Calu3 (cell line): ENCODE measurements at places on chromosomes 6 and 20. TPM values are rescaled to one million over a fixed set of nuclear protein-coding genes. Genes with fewer than 3 reads are reported as not detected.

DNA sequence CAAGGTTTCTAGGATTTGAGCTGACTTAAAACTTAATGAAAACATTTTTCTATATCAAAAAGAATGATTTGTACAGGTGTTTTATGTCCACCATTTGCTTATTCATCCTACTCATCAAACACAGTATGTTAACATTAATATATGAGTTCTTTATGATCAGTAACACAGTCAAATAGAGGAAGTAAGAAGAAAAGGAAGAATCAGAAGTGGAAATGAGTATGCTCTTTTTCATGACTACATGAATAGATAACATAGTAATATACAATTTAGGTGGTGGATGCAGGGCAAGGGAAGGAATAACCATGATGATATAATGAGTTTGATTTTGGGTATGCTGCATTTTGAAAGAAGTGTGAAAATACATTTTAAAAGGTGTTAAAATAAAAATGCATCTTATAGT lies 16.5 kb downstream of the KPNA5 start:
- no peak overlapping the region for H3K27ac ChIP-seq
- H3K4me1 ChIP-seq, result no peaks in the 10 kb centered on the region
- H3K4me3 ChIP-seq, result no peak overlapping the region
- H3K36me3 ChIP-seq, result no peaks in the 10 kb centered on the region
- H3K27me3 ChIP-seq, result no peaks in the 10 kb centered on the region

DNA sequence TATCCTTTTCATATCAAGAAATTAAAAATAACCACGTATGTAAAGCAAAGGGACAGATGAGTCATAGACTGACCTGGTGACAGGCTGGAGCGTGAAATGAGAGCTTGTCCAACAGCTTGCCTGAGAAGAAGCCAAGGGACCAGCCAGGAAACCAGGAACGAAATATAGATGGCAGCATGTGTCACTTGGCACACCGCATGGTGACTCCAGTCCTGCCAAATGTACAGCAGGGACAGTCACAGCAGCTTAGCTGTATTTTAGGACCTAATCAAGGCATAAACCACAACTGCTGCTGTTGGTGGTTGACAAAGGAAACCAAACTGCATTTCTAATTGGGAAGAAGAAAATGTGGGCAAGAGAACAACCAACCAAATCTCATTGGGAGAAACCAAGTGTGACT lies 755.0 kb downstream of the TFAP2A start:
- H3K4me3 ChIP-seq, result no peak overlapping the region
- no peaks in the 10 kb centered on the region for H3K4me1 ChIP-seq
- H3K36me3 ChIP-seq, result no peaks in the 10 kb centered on the region
- DNase-seq, result no peak

GRCh38 chr6:50884364-50884763 lies 65.7 kb downstream of the TFAP2B start:
- H3K27ac ChIP-seq, result no peak overlapping the region
- peaks cover 9% of the 10 kb centered on the region for H3K27me3 ChIP-seq
- H3K36me3 ChIP-seq, result no peaks in the 10 kb centered on the region
- no peak for DNase-seq
- no peak overlapping the region for H3K4me3 ChIP-seq

DNA sequence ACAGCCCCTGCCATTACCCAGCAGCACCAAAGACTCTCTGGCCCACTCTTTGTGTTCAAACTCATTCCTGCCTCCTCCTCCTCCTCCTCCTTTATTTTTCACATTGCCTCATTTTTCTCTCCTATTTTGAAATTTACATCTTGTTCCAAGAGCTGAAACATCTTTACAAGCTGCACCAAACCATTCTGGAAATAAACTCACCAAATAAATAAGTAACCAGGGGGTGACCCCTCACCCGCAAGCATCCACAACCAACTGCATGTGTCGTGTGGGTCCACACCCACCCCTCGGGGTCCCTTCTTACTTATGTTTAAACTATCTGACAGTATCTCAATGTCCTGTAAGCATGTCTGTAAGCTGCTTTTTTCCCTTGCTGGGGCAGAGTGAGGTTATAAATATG lies 1.4 kb downstream of the KCNB1 start:
- H3K27ac ChIP-seq, result no peak overlapping the region
- no peaks in the 10 kb centered on the region for H3K4me1 ChIP-seq
- DNase-seq, result no peak
- H3K4me3 ChIP-seq, result no peak overlapping the region
- peaks cover 93% of the 10 kb centered on the region for H3K27me3 ChIP-seq

GRCh38 chr20:24134284-24134683 lies 145.7 kb upstream of the GGTLC1 start:
- peaks cover 8% of the 10 kb centered on the region for H3K27me3 ChIP-seq
- no peak overlapping the region for H3K4me3 ChIP-seq
- no peak for DNase-seq
- H3K4me1 ChIP-seq, result no peaks in the 10 kb centered on the region
- no peak overlapping the region for H3K27ac ChIP-seq

GRCh38 chr6:7341271-7341670 lies 28.3 kb upstream of the SSR1 start:
- no peaks in the 10 kb centered on the region for H3K4me1 ChIP-seq
- H3K27ac ChIP-seq, result no peak overlapping the region
- H3K36me3 ChIP-seq, result no peaks in the 10 kb centered on the region
- no peaks in the 10 kb centered on the region for H3K27me3 ChIP-seq

GRCh38 chr20:33531885-33532284 lies 42.0 kb downstream of the CBFA2T2 start:
- DNase-seq, result no peak
- no peaks in the 10 kb centered on the region for H3K27me3 ChIP-seq
- H3K4me3 ChIP-seq, result no peak overlapping the region
- no peaks in the 10 kb centered on the region for H3K36me3 ChIP-seq
- H3K27ac ChIP-seq, result no peak overlapping the region
- H3K4me1 ChIP-seq, result peaks cover 6% of the 10 kb centered on the region

EDN3 gene
- not detected in 2 replicates for total RNA-seq

BTBD3 gene
- 29.6 and 38.2 TPM in 2 replicates for total RNA-seq
